IPS DF 19.7 (cell line): ENCODE measurements at places on chromosomes 7 and 10.

- no peak for DNase-seq
Observed at GRCh38 chr10:112429147-112429546, 17.6 kb downstream of the ZDHHC6 start.

GRCh38 chr7:66930341-66930740 is 9.3 kb downstream of the TMEM248 start:
- DNase-seq, result peak; percentile 81

- no peak for DNase-seq
Observed at GRCh38 chr7:7969306-7970236, 975 bp downstream of the GLCCI1 start.

- no peak for DNase-seq
Observed at GRCh38 chr10:103969436-103969835, 2.5 kb downstream of the SLK start.

GRCh38 chr7:55081068-55081467 is 62.3 kb downstream of the EGFR start:
- no peak for DNase-seq

GRCh38 chr10:125064681-125065492 is 95.5 kb downstream of the CTBP2 start:
- no peak for DNase-seq

- no peak for DNase-seq
Observed at GRCh38 chr7:31553661-31554081, 39.8 kb downstream of the ITPRID1 start.

GRCh38 chr7:92750447-92750839 is 85.9 kb downstream of the CDK6 start:
- no peak for DNase-seq

DNA sequence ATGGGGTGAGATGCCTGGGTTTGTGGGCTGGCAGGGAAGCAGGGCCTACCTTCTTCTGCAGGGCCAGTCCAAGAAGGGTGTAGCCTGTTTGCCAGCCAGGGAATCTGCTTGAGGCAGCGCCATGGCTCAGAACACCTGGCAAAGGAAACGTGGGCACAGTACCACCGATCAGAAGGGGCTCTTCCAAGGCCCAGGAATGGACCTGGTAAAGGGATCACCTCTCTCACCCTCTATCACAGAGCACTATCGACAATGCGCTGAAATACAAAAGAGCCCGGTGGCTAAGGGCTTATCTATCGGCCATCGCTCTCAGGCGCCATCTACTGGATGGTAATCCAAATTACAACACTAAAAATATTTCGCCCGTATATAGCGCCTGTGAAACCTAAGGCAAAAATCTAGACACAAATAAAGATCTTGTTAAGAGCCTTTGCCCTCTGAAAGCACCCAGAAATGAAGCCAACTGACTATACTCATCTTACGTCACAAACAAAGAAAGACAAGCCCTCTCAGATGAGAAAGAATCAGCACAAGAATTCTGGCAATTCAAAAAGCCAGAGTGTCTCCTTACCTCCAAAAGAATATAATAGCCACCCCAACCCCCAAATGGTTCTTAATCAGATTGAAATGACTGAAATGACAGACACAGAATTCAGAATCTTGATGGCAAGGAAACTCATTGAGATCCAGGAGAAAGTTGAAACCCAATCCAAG is 217.8 kb upstream of the HPS1 start:
- DNase-seq, result peak; percentile 38

- DNase-seq, result no peak
Observed at GRCh38 chr10:98269435-98269912, 1.5 kb upstream of the LOXL4 start.

- no peak for DNase-seq
Observed at GRCh38 chr7:24981171-24981951, 1.4 kb upstream of the OSBPL3 start.

- no peak for DNase-seq
Observed at GRCh38 chr7:108454674-108455550, 1.3 kb downstream of the NRCAM start.

DNA sequence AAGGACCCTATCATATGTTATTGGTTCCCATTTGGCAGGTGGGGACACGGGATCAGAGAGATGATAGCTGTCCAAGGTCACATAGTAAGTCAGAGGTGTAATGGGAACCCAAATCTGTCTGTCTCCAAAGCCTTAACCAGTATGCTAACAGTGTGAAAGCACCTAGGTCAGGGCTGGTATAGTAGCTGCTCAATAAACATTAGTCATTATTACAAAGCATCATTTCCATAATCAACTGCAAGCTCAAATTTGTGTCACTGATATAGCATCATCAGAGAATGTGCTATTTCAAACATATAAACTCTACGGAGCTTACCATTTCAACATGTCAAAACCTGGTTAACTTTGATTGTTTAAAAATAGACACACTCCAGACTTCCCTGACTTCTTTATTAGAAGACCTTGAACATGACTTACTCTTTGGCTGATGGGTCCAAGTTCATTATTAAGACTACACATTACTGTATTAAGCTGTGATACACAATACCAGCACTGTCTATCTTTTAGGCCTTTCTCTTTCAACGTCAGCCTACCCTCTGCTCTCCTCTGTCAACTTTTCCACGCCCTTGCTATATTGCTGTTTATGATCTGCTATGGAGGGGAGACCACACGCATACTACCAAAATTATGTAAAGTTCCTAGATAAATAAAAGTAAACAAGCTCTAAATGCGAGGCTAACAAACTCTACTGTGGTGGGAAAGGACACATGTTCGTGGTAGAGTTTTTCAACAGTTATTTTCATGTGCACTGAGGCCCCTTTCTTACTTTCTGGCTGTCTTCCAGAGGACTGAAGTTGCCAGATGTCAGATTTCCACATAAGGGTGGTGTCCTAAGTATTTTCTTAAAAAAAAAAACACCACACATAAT is 33.6 kb downstream of the DNMBP start:
- no peak for DNase-seq

DNA sequence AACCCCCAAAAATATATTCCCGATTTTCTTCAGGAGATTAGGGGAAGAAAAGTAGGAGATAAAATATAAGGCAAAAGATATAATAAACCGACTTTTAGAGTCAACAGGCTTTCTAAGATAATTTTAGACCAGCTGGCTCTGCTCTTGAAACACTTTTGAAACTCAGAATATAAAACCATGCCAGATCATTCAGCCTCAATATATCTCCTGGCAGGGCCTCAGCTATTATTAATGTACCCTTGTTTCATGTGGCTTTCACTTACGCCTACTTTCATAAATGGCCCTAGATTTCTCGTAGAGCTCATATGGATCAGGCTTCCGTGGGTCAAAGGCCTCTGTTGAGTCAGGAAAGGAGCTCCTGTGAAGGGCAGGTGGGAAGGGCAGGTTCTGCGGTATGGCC is 396.0 kb downstream of the PHTF2 start:
- no peak for DNase-seq

DNA sequence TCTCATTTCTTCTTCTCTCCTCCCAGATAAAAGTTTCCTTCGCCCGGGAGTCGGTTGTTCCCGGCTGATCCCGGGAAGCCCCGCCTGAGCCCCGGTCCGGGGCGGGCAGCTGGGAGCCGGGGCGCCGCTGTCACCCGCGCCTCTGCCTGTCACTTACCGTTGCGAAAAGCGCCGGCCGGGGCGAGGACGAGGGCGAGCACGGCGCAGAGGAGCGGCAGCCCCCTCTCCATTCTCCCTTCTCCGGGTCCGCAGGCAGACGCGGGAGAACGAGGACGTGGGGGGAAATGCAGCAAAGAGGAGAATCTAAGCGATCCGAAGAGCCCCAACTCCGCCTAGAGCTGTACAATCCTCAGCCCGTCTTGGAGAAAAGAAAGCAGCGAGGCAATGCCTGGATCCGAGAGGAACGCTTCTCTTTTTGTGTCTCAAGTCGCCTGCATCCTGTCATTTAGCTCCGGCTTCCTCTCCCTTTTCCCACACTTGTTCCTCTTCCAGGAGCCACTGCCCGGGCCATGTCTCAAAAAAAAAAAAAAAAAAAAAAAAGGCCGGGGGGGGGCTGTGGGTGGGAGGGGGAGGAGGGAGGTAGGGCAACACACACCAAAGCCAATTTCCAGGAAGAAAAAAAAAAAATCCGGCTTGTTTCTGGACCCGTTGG is at the start of gene NRP1:
Gene NRP1, minus strand, starts transcription at position 515 of the 652 bp plus-strand sequence. Its CDS starts 285 bp downstream, at position 230.
- DNase-seq, result no peak

- DNase-seq, result no peak
Observed at GRCh38 chr7:116525298-116525912, 569 bp downstream of the CAV1 start.

GRCh38 chr7:105705427-105705826 is 124.1 kb upstream of the EFCAB10 start:
- DNase-seq, result no peak

GRCh38 chr7:50211130-50212015 is 93.1 kb upstream of the IKZF1 start:
- DNase-seq, result no peak

- no peak for DNase-seq
Observed at GRCh38 chr10:118256825-118257570, 85.1 kb downstream of the FAM204A start.

GRCh38 chr7:103879411-103879810 is 110.0 kb downstream of the RELN start:
- DNase-seq, result no peak

GRCh38 chr7:114606100-114606499 is 191.5 kb downstream of the FOXP2 start:
- DNase-seq, result no peak

DNA sequence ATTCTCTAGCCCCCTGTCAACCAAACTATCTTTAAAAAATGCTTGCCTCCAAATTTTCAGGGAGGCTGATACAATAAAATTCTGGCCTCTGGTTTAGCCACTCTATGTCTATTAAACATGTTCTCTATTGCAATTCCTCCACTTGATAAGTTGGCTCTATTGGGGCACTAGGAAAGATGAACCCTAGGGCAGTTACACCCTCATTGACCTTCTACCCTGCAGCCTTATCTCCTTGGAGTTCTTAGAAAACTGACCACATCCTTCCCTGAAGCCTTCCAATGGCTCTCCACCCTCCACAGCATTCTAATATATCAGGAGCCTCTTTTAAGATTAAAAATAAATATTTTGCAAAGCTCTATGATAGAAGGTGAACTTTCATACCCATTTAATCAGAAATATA is 30.6 kb downstream of the SVOPL start:
- no peak for DNase-seq

DNA sequence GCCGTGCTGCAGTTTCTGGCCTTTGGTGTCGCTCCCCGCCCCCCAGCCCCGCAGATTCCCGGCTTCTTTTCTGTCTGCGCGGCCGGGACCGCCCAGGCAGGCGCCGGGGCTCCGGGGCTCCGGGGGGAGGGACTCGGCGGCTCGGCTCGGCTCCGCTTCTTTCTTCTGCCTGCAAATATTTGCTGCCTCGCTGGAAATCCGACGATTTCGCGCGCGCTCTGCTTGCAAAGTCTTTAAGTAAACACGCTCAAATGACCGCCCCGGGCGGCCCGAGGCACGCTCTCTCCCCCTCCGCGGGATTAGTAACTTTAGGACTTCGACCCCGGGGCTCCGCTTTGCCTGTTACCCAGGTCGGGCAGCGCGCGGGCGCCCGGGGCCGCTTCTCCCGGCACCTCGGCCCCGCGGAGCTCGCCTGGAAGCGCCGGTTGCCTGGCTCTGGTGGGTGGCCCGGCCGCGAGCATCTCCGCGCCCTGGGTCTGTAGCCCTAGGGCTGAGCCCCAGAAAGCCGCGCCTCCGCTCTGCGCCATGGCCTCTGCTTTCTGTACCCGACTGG is 3.9 kb upstream of the GATA3 start:
- DNase-seq, result no peak

DNA sequence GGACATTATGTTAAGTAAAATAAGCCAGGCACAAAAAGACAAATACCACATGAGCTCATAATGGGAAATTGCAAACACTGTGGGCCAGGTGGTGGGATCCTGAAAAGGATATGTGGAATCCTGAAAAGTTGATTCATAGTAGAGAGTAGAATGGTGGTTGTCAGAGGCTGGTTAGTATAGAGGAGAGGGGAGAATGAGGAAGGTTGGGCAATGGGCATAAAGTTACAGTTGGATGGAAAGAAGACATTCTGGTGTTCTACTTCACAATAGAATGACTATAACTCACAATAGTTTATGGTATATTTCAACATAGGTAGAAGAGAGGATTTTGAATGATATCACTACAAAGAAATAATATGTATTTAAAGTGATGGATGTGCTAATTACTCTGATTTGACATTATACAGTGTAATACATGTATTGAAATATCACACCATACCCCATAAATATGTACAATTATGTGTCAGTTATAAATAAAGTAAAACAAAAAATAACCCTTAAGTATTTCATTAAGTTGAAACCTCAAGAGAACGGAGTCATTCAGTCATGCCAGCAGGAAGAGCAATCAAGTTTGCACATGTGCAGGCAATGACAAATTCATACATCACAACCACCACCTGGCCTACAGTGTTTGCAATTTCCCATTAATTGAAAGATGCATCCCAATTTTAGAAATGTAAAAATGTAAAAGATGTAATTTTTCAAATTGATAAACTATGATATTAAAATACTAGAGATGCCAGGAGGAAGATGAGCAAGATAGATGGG is 156.7 kb downstream of the MAGI2 start:
- DNase-seq, result no peak

DNA sequence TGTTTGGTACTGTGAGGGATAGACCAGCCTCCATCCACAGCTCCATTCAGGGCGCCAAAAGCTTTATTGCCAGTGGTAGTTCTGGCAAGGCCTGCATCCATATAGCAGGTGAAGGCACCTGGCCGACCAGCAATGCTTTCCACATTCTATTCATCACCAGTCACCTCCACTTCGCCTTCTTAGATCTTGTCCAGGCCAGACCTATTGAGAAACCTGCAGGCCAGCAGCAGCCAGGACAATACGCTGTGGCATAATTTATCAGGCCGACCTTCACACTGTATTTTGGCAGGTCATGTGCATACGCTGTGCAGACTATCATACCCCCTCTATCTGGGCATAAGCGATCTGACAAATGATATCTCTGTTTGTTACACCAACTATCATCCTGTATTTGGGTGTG is 15.2 kb upstream of the KNDC1 start:
- no peak for DNase-seq

DNA sequence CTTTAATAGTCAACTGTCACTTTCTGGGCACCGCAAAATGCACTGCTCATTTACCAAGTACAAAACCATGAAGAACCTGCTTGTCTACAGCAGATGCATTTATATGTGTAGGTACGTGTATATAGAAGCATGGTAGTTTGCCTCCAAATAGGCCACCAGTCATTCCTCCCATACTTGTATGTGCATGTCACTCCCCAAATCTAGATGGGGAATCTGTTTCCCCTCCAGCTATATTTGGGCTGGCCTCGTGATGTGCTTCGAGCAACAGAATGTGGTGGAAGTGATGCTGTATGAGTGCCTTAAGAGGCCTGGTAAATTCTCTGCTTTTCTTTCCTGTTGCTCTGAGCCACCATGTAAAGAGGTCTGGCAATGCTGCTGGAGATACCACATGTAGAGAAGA is 47.1 kb downstream of the PSMC2 start:
- DNase-seq, result no peak

DNA sequence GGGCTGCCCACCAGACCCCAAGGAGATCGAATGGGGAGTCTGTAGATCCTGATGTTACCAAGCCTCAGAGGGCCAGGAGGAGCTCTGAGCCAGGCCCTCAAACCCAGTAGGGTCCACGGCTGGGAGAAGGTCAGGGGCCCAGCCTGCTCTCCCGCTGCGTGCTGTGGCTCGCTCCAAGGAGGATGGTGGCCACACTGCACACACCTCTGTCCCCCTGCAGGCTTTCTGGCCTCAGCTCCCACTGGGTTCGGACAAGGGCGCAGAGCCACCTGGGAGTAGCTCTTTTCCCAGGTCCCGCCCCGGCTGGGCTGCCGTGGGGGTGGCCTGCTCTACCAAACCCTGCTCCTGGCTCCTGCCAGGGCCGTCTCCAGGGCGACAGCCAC is 175.8 kb downstream of the ZNF248 start:
- DNase-seq, result no peak
